Panc1 (cell line): ENCODE measurements at places on chromosomes 3 and 15. TPM values are rescaled to one million over a fixed set of nuclear protein-coding genes. Genes with fewer than 3 reads are reported as not detected.

STAB1 gene
- 0.39 TPM for total RNA-seq

TGM5 gene
- total RNA-seq = not detected

ZMAT3 gene
- 14.6 TPM for total RNA-seq

DNA sequence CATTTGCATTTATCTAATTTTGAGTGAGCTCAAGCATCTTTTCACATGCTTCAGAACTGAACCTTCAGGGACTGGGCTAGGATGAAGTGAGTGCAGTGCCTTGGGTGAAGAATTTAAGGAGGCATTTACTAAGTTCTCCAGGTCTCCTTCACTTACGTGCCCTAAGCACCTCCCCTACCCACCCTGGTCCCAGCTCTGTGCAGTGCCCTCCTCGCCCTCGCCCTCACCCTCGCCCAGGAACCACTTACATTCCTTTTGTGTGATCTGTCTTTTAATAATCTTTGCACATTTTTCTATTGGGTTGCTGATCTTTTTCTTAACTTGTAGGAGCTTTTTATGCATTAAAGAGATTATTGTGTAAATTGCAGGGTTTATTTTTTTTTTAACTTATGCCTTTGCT, 322.6 kb downstream of the THSD4 start:
- no peak for DNase-seq

GRCh38 chr15:27210176-27210575, 239.2 kb downstream of the GABRG3 start:
- no peak for DNase-seq

DNA sequence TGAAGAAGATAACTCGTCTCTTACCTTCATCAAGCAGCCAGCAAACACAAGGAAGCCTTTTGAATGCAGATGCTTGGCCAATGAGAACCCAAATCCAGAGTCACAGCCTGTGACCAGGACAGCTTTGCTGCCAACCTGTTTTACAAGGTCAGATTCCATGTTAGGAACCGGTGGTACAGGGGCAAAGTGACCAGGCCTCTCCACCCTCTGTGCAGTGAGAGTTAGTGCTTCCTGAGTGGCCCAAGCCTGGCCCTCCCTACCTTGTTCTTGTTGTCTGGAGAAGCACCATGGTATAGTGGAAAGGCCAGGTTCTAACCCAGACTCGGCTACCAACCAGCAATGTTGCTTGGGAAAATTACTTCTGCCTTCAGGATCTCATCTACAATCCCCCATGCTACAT, 23.4 kb downstream of the BDH1 start:
- DNase-seq = no peak
